ENCODE measurements at places on chromosomes 11 and 22.
A peak's percentile ranks its signal among the peaks of the same experiment; 100 is the strongest.

DNA sequence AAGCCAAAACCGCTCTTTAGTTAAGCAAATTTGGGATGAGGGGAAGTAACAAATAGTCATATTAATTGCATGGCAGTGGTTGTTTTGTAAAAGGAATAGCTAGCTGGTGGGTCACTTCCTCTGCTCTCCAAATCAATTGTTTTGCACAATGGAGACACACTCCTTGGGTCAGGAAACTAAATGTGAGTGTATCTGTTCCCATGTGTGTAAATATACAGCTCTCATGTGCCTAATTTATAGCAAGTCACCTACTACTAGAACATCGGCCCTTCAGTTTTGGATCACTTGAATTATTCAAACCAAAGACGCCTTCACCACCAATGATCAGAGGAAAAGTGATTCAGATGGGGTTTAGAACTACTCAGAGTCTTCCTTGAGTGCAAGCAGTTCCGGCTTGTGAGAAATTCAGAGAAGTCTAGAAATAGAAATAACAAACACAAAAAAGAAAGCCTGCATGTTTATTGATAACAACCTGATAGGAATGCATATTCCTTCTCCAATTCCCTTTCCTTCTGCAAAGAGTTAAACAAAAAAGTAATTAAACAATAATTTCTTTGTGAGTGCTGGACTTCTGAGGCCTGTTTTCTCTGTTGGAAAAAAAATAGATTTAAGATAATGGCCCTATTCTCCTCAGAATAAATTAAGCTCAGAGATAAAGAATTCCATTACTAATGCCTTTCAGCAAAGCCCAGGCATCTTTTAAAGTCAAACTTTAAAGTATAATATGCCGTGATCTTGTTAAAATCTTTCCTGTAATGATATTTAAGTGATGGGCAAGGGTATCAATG, 100.4 kb downstream of the KIRREL3 start:
- no peak for DNase-seq

DNA sequence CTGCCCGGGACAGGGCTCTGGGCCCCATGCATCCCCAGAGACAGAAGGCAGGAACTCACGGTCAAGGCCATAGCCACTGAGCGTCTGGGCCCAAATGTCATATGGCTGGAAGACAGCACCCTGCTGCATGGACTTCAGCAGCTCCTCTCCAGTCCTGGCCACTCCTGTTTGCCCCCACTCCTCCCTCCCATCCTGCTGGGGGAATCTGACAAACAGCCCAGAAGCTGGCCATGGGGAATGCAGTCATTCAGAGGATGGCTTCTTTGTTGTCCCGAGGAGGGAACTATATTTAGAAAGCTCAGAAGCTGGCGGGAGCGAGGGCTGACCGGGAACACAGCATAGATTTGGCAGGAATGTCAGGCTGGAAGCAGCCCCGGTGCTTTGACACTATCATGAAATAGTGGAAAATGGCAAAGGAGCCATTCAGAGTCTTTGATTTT, 35.0 kb downstream of the DKK3 start:
- DNase-seq, result peak; percentile 81

DNA sequence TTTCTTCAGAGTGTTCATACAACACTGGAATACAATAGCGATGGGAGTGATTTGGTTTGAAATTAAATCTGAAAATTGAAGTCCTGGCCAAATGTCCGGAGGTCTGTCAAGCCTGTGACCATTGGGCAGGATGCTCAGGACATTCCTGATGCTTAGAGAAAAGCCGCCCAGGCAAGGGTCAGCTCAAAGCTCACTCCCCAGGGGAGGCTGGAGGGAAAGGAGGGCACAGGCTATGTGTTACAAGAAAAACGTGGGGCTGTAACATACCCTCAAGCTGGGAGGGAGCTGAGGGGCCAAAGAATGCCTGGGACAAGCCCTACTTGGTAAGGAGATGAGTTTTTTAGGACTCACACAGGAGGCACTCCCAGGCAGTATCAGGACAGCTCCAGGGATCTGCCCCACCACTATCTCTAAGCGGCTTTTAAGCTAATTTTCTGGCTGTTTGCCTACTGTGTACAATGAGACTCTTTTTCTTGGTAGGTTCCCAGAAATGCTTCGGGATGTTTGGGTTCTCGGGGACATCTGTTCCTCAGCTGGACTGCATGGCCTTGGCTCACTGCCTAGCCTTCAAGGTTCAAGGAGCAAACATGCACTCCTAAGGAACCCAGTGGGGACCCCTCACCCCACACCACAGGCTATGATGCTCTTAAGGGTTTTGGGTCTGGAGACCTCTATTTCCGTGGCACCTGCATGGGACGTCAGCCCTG, 500.1 kb downstream of the BRD1 start:
- no peak for DNase-seq

- no peak for DNase-seq
Observed at GRCh38 chr22:43510281-43511070, 98.7 kb downstream of the MPPED1 start.

DNA sequence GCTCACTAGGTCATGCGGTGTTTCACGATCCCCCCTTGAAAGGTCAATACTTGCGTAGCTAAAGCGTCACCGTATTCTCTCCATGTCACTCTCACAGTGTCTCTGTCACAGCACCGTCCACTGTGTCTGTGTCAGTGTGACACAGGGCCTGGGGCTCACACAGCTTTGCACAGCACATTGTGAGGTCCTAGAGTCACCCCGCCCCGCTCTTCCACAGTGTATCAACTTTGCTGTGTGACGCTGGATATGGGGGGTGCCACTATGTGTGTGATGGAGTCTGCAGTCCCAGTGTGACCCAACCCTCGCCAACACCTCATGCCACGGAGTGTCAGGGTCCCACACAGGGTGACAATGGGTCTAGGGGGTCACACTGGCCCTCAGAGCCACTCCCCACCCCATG, 583 bp downstream of the P4HA3 start:
- no peak for DNase-seq

DNA sequence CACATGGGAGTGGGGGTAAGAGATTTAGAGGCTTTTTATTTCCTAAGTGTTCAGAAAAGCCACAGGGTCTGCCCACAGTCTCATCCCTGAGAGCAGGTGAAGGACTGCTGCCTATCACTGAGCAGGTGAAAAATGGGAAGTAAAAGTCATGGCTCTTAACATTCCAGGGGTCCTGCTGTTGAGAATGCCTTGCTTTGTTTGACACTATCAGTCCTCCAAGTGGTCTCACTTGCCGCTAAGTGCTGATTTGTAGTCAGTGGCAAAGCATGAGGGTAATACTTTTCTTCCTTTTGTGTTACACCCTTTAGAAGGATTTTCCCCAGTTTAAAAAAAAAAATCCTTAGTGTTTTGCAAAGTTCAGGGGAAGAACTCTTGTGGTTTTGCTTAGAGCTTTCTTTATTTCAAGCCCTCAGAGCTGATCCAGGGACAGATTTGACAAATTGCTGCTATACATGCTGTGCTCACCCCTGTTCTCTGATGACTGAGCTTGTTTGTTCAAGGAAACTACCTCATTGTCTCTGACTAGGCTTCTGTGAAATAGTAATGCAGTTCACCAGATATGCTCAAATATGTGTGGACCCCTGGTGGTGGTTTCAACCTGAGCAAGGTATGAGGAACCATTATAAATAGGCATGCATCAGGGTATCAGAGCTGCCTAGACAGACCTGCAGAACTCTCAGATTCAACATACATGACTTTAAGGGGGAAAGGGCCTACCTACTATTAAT, 141.0 kb downstream of the ARHGAP42 start:
- no peak for DNase-seq

- DNase-seq, result no peak
Observed at GRCh38 chr11:48063424-48063978, 83.1 kb downstream of the PTPRJ start.

GRCh38 chr11:2377511-2378443, 667 bp downstream of the CD81 start:
- peak; percentile 58 for DNase-seq

DNA sequence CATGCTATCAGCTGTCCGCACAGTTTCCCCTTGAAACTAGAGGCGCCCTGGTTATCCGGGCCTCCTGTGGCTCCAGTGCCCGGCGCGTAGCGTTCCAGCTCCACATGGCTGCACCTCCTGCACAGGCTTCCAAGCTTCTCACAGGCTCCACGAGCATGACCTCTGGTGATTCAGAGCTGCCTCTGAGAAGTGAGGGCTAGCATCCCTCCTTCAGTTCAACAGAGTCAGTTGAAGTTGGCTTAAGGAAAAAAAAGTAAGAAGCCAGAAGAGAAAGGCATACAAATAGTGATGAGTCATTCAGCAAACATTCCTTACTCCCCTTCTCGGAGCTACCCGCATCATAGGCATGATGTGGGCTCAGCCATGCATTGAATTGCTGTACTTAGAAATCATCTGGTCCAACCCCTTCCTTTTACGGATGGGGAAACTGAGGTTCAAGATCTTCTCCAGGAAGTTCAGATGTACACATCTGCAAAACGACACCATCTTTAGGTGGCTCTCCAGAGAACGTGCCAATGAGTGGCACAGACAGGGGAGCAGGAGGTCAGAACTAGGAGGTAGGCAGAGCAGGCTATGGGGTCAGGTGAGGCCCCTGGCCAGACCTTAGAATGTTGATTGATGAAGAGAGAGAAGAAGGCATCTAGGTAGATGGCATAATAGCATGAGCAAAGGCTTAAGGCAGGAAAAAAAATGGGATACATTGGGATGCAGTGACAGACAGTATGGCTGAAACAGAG, 216.3 kb upstream of the TBCEL start:
- no peak for DNase-seq

- no peak for DNase-seq
Observed at GRCh38 chr11:10809373-10810160, 841 bp upstream of the EIF4G2 start.

DNA sequence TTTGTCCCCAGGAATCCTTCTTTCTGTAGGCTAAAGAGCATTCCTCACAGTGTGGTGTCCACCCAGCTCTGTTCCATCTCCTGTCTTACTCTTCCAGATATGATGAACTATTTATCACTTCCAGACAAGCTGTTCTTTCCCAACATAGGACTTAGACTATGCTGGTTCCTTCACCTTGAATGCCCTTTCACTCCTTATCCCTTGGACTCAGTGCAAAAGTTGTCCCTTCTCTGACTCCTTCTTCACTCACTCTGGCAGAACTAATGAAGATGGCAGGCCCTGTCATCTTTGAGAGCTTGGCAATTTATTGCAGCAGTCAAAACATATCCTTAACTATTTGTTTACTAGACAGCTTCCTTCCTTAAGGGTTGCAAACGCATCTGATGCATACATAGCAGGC, 3.5 kb upstream of the OSBP2 start:
- no peak for DNase-seq

- DNase-seq, result no peak
Observed at GRCh38 chr22:38298312-38299005, 18.8 kb downstream of the CSNK1E start.

- DNase-seq, result no peak
Observed at GRCh38 chr22:43449205-43449830, 37.5 kb downstream of the MPPED1 start.

GRCh38 chr11:34335331-34335730, 22.5 kb downstream of the ABTB2 start:
- DNase-seq, result no peak

GRCh38 chr22:46537946-46538813, 760 bp upstream of the CELSR1 start:
- no peak for DNase-seq

GRCh38 chr11:37817727-37818270, 1219.8 kb upstream of the RAG2 start:
- DNase-seq, result no peak
